Activated CD4-positive, alpha-beta memory T cell treated with anti-CD3 and anti-CD28 coated beads, Interleukin-2, amount 10 ng/mL, durations not matched to agents 7 days and 5 days (primary cell): ENCODE measurements at places on chromosomes 6 and 20. TPM values are rescaled to one million over a fixed set of nuclear protein-coding genes. Genes with fewer than 3 reads are reported as not detected.

The ZSCAN12 gene
- total RNA-seq = 4.9 TPM

The BTNL2 gene
- not detected for total RNA-seq

The OPRM1 gene
- not detected for total RNA-seq

The PDYN gene
- not detected for total RNA-seq

The SPINT4 gene
- not detected for total RNA-seq

The TULP4 gene
- total RNA-seq = 27.0 TPM

DNA sequence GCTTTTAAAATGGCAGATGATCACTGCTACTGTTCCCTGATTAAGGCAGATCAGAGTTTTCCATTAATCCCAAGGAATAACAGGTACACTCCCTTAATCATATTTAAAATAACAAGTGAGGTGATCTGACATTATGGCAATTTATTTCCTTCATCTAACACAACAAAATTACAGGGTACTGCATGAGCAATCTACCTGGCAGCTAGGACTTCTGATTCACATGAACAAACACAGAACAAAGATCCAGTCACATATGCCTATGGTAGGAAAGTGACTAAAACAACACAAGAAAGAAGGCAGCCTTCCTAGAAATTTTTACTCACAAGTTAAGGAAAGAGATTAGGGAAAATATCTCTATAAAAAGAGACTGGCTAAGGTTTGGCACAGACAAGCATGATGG, 33.2 kb downstream of the MAP7 start:
- no peak for DNase-seq

- DNase-seq = no peak
These were observed 115.4 kb downstream of the BCAS1 start for GRCh38 chr20:53954723-53955658.

DNA sequence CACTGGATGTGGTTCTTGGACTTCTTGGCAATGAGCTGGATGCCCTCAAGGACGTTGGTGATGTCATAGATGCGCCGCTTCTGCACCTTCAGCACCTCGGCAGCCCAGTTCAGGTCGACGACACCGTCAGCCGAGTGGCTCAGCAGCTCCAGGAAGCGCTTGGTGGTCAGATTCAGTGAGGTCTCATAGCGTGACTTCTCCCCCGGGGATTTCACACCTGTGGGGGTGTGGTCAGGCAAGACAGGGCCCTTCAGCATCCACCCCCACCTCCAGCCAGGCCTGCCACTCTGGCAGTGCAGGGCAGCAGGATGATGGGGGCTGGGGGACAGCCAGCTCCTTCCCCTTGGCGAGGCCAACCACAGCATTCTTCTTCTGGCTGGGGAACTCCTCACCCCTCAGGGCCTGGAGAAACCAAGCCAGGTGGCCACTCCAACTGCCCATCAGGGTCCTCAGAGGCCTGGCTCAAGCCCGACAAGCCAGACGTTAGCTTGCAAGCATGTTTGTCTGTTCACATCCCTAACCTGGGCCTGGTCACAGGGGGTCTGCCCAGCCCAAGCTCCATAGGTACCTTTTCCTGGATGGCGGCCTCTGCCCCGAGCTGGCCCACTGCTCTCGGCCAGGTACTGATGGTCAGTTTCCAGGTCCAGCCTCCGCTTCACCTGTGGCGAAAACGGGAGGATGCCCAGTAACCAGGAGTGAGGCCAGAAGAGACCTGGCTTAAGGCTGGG, 5.7 kb upstream of the NECAB3 start:
- peak; percentile 78 for DNase-seq

GRCh38 chr20:44437497-44437896, 38.2 kb upstream of the TTPAL start:
- no peak for DNase-seq

- no peak for DNase-seq
These were observed 321.6 kb downstream of the CDH4 start for GRCh38 chr20:61573415-61574305.

DNA sequence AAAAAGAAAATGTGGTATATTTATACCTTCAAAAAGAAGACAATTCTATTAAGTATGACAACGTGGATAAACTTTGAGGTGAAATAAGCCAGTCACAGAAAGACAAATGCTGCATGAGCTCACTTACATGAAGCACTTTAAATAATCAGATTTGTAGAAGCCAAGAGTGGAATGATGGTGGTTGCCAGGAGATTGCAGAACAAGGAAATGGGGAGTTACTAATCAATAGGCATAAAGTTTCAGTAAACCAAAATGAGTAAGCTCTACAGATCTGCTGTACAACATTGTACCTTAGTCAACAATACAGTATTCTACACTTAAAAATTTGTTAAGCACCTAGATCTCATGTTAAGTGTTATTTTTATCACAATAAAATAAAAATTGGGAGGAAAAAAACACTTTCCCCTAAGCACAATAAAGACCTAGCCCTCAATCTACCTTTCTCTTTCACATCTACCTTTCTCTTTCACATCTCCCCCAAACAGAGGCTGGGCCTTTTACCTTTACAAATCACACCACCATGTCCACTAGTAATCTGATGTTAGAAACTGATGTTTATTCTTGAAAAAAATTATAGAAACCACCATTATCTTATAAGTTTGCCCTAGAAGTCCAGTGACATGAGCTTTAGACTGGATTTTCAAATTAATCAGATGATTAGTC, 73.9 kb downstream of the PKIB start:
- DNase-seq = no peak

- no peak for DNase-seq
These were observed 45.4 kb upstream of the AIG1 start for GRCh38 chr6:143015300-143015706.

GRCh38 chr20:51122931-51123658, 100.2 kb upstream of the KCNG1 start:
- peak; percentile 24 for DNase-seq

- DNase-seq = no peak
These were observed 14.8 kb downstream of the SLC35A1 start for GRCh38 chr6:87487555-87487954.

DNA sequence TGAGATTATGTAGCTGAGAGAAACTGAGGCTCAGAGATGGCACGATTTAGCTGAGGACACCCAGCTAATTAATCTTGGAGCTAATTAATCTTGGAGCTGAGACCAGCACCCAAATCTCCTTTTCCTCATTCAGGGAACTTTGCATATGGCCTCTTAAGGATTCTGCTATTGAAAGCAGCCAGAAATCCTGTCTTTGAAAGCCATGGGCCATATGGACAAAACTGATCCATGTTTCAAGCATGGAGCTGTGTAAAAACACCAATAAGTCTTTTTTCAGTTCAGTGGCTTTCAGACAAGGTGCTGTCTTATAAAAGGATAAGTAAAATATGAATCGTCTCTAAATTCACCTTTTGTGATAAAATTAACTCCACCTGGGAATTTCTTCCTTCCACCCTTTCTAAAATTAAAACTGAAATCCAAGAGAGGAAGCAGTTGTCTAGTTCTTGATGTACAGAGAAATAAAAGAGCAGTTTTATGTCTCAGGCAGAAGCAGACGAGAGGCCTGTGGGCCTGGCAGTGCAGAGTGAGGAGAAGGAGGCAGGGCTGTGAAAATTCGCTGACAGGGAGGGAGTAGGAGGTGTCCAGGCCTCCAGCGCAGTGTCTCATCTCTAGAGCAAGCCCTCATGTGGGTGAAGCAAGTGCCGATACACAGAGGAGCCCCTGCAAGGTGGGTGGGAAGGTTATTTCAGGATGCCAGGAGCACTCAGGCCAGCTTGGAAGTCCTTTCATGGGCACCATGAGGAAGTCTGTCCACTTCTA, 266.9 kb downstream of the UST start:
- DNase-seq = no peak

GRCh38 chr6:53547166-53547810, 2.4 kb upstream of the GCLC start:
- no peak for DNase-seq

- peak; percentile 48 for DNase-seq
These were observed 18.7 kb downstream of the SERPINB6 start for GRCh38 chr6:2952557-2953095.

- DNase-seq = no peak
These were observed 532.0 kb downstream of the BCKDHB start for GRCh38 chr6:80638213-80639055.

DNA sequence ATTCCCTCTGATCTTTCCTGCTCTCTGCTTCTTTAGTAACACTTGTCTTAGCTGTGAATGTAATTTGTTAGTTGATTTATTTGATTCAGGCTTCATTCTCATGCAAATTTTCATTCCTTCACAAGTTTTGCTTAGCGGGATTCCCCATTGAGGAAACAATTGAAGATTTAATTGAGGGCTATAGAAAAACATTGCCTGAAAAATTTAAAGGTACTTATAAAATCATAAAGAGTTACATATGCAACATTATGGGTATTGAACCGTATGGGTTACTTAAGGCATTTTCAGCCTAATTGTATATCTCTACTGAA, 11.9 kb upstream of the ZSCAN9 start:
- no peak for DNase-seq

GRCh38 chr6:108476847-108477430, 83.8 kb upstream of the FOXO3 start:
- DNase-seq = no peak

GRCh38 chr6:107812234-107812769, 11.8 kb downstream of the SCML4 start:
- no peak for DNase-seq

DNA sequence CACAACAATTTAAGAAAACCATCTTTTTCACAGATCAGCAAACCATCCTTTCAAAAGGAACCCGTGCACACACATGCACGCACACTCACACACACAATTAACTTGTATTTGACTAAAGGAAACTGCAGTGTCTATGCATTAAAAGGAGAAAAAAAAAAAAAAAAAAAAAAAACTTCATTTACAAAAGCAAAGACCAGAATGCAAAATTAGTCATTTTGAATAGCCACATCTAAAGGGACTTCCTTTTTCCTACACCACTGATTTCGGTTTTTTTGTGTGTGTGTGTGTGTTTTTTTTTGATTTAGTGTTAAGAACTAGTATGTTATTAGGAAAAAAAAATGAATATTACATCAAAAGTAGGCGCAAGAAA, 6.3 kb downstream of the ZMYND8 start:
- DNase-seq = no peak

GRCh38 chr6:37092923-37093727, 76.8 kb upstream of the PIM1 start:
- no peak for DNase-seq

GRCh38 chr6:131362070-131362469, 211.0 kb upstream of the ARG1 start:
- DNase-seq = no peak

- DNase-seq = no peak
These were observed 709.8 kb downstream of the EPM2A start for GRCh38 chr6:145025488-145025887.

DNA sequence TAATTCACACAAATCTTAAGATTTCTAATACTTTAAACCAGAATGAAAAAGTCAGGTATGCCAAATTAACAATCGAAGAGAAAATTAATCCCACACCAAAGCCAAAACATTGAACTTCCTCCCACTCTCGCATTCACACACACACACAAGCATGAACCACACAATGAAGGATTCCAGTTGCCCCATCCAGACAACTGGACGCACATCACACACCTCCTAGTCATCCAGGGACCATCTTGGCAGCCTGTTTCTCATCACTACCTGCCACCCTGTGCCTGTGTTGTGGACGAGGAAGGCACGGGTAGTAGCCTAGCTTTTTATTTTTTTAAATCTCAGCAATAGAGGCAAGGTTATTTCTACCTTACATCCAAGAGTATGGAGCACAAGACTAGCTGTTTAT, 15.2 kb downstream of the B4GALT5 start:
- no peak for DNase-seq

DNA sequence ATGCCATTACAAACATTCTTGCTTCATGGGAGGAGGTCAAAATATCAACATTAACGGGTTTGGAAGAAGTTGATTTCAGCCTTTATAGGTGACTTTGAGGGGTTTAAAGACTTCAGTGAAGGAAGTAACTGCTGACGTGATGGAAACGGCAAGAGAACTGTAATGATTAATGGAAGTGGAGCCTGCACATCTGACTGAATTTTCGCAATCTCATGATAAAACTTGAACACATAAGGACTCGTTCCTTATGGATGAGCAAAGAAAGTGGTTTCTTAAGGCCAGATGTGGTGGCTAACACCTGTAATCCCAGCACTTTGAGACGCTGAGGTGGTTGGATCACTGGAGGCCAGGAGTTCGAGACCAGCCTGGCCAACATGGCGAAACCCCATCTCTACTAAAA, 226.1 kb downstream of the BCAS1 start:
- no peak for DNase-seq
